ENCODE measurements at places on chromosomes 7 and 10.
A peak's percentile ranks its signal among the peaks of the same experiment; 100 is the strongest.

- H3K4me3 ChIP-seq: no peak overlapping the region
- no peaks in the 10 kb centered on the region for H3K36me3 ChIP-seq
- no peak for DNase-seq
- no peaks in the 10 kb centered on the region for H3K4me1 ChIP-seq
- H3K27ac ChIP-seq: no peak overlapping the region
- no peaks in the 10 kb centered on the region for H3K27me3 ChIP-seq
These were observed 191.3 kb downstream of the GATA3 start for GRCh38 chr10:8245814-8246142.

- H3K4me3 ChIP-seq: no peak overlapping the region
- H3K4me1 ChIP-seq: no peaks in the 10 kb centered on the region
- H3K36me3 ChIP-seq: no peaks in the 10 kb centered on the region
- no peaks in the 10 kb centered on the region for H3K27me3 ChIP-seq
- no peak for DNase-seq
These were observed 18.4 kb downstream of the TRIM24 start for GRCh38 chr7:138478499-138478908.

- H3K4me3 ChIP-seq: no peak overlapping the region
- no peaks in the 10 kb centered on the region for H3K4me1 ChIP-seq
- DNase-seq: no peak
- no peak overlapping the region for H3K27ac ChIP-seq
- H3K27me3 ChIP-seq: no peaks in the 10 kb centered on the region
- H3K36me3 ChIP-seq: no peaks in the 10 kb centered on the region
These were observed 24.7 kb upstream of the SEM1 start for GRCh38 chr7:96734343-96734742.

- no peaks in the 10 kb centered on the region for H3K4me1 ChIP-seq
- H3K27me3 ChIP-seq: no peaks in the 10 kb centered on the region
- H3K27ac ChIP-seq: no peak overlapping the region
- no peaks in the 10 kb centered on the region for H3K36me3 ChIP-seq
- no peak overlapping the region for H3K4me3 ChIP-seq
These were observed 148.8 kb upstream of the AGK start for GRCh38 chr7:141402277-141402996.

DNA sequence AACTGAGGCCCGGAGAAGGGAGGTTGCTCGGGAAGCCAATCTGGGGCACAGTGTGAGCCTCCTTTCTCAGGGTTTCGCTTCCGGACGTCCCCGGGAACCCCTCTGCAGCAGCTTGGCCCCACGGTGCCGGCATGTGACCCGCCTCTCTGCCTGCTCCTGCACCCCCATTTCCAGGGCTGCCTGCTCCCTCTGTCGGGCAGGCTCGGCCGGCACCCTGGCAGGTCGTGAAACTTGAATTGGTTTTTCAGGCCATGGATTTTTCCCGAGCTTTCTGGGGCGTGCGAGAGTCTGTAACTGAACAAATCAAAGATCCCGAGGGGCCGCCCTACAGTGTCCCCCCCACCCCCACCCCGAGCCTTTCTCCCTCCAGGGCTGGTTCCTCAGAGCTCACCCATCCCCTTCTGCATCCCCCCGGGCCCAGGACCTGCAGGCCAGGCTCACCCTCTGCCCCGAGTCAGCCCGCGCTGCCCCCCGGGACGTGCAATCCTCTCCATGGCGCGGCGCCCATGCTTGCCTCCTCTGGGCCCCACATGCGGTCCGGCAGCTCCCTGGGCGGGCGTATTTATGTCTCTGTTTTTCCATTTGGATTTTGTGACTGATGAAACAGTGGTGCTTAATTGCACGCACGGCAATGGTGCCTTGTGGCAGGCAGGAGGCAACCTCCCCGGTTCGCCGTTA, 58.1 kb downstream of the UNCX start:
- peaks cover 16% of the 10 kb centered on the region for H3K27me3 ChIP-seq
- no peak overlapping the region for H3K27ac ChIP-seq
- H3K4me3 ChIP-seq: peak overlapping the region; percentile 45

DNA sequence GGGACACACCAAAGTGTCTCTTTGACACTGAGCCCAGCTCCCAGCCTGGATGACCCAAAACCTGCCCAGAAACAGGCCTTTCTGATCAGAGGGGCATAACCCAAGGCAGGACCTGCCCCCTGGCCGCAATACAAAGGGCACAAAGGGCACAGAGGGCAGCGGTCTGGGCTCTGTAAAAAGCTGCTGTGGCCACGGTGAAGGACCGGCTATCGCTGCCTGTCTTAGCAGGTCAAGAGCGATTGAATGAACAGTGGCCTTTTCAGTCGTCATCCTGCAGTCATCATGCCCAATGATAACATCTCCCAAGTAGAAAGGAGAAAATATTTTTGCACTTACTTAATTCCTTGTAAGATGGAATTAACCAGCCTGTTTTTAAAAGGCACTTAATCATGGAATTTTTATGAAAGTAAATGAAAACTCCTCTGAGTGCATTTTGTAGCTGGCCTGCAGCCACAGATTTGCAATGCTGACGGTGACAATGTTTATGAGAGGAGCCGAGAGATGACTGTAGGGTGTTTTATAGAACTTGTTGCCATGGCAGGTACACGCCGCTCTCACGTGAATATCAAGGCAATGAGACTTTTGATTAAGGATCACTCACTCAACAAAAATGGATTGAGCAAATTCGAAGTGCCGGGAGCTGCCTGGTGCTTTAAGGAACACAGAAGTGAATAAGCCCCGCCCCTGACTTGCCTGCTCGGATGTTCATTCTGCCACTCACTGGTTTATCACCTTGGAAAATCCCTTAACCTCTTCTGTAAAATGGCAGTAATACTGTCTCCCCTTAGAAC, 47.3 kb upstream of the BHLHA15 start:
- H3K4me1 ChIP-seq: no peaks in the 10 kb centered on the region
- no peak overlapping the region for H3K4me3 ChIP-seq
- H3K36me3 ChIP-seq: no peaks in the 10 kb centered on the region
- no peaks in the 10 kb centered on the region for H3K27me3 ChIP-seq
- peak overlapping the region; percentile 23 for H3K27ac ChIP-seq

Measured in fibroblast of lung (primary cell).